AG20443 (cell line): ENCODE measurements at places on chromosomes 12 and 14.

DNA sequence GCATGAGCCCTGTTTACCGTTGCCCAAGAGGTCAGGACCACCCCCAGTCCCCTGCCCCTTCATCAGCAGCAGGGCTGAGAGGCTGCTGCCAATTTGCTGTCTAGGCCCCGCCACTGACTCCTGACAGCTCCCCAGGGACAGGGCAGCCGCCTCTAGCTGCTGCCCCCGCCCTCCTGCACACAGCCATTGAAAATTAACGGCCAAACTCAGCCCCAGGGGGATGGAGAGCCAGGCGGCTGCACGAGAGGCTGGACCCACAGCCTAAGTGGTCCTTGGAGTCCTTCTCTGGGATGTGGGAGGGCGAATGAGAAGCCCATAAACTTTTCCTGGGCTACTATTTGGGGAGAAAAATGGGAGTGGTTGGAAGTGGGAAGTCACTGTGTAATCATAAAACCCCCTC is 4.6 kb downstream of the FOXN4 start:
- DNase-seq = no peak

GRCh38 chr12:21553329-21553675 is 27.2 kb downstream of the SPX start:
- DNase-seq = no peak

DNA sequence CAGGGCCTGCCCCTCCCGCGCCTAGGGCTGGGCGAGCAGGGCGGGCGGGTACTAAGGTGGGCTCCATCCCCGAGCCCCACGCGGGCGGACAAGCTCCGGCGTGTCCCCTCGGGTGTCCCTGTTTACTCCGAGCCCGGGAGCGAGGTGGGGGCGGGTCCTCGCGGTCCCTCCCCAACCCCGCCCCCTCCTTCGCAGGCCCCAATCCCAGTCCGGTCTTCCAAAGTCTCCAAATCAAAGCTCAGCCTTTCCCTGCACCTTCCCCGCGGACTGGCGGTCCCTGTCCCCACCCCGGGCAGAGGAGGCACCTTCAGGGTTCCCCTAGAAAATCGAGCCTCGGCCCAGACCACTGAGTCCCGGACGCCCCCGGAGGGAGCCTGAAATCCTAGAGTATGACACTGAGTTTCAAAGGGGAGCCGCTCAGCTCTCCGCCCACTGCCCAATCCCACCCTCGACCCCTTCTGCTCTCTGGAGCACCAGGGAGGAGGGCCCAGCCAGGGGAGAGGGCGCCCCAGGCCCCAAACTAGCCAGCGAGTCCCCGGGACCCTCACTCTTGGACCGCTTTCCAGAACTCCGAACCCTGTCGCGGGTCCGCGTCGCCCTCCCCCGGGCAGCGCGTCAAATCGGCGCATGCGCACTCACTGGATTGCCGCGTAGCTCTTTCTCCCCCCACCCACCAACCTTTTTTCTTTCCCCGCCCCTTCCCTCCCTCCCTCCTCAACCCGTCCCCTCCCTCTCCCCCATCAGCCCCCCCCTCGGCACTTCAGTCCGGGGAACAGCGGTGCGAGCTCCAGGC is at the start of gene LRP1:
Gene LRP1 (plus strand): TSS at position 758 of the 793 bp plus-strand sequence. CDS start 482 bp downstream, outside the sequence.
- DNase-seq = peak; percentile 94

- no peak for DNase-seq
Measured at GRCh38 chr14:105021656-105022275, 883 bp upstream of the CDCA4 start.
